ENCODE measurements at places on chromosomes 5 and 9.

DNA sequence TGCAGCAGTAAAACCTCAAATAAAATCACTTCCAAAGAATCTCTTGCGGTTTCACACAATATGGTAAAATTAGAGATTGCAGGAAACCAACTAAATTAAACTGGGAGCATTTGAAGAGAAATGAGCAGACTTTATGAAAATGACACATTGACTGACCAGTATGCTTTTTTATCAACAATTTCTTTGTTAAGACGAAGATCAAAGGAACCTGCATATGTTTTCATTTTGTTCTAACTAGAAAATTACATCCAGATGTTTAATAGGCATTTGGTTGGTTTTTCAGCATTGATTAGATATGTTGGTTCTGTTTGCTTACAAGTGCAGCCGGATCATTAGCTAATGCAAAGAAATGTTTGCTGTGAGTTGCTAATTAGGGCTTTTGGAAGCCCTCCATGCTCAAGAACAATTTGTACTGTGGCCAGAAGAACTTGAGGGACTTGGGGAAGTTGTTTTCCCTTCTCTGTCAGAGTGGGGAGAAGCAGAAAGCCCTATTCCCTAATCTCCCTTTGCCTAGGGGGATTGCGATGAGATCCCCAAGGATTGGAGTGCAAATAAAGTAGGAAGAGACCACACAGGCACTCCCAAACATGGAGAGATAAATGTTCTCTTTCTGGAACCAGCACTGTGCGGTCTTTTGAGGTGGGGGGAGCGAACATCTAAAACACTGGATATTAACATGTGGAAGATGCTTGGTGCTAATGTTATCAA is 4.5 kb upstream of the TLE1 start:
- no peak for DNase-seq

DNA sequence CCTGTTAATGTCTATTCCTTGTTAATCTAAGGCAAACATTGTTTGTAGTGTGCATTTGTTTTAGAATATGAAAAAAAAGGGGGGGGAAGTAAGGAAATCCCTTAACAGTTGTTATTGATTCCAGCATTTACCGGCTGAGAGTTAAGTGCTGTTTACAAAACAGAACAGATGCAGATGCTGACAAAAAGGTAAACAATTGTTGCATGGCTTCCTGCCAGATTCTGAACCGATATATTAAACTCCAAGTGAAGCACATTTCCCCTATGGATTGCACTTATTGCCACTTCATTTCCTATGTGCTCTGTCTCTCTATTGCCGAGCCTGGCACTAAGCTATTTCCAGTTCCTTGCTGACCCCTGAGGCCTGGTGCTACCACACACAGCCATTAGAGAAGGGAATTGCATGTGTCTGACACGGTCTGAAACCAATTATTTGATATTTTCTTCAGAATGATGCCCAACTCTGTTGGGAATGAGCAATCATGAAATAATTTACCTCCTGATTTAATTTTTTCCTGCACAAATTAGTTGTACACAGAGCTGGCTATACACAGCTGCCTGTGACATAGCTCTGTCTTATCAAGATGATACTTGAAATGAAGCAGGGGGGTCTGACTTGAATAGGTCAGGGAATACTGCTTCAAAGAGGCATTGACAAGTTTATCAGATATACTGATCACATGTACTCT is 109.8 kb downstream of the KIAA0825 start:
- DNase-seq = no peak

- no peak for DNase-seq
Measured at GRCh38 chr5:67805666-67806348, 409.7 kb upstream of the PIK3R1 start.

GRCh38 chr5:110510146-110510545 is 216.3 kb downstream of the TMEM232 start:
- no peak for DNase-seq

DNA sequence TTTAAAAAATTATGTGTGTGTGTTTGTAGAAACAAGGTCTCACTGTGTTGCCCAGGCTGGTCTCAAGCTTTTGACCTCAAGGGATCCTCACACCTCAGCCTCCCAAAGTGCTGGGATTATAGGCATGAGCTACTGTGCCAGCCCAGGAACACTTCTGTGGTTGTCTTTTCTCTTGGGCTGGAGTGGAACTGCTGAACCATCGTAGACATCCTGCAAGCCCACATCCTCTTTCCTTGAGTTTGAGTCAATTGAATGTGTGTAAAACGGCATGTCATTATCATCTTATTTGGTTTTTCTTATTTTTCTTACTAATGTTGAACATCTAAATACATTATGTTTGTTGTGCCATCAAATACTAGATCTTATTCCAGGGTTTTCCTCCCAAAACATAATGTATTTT is 40.0 kb downstream of the EHMT1 start:
- no peak for DNase-seq

DNA sequence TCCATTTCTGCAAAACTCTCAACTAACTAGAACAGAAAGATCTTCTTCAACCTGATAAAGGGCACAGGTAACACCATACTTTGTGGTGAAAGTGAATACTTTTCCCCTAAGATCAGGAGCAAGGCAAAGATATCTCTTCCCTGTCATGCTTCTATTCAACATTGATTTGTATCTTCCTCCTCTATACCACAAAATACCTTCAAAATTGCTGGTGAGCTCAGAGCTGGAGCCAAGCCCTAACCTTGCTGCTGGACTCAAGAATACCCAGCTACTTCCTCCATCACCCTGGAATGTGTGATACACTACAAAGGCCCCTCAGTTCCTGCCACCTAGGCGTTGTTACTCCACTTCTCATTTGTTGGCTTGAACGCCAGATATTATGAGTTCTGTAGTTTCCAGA is 499.0 kb downstream of the ACTL7B start:
- DNase-seq = no peak

- no peak for DNase-seq
Measured at GRCh38 chr5:177473443-177474001, at the start of gene DBN1. DBN1 (minus strand) TSS chr5:177473634; CDS start chr5:177473521, 113 bp downstream.

DNA sequence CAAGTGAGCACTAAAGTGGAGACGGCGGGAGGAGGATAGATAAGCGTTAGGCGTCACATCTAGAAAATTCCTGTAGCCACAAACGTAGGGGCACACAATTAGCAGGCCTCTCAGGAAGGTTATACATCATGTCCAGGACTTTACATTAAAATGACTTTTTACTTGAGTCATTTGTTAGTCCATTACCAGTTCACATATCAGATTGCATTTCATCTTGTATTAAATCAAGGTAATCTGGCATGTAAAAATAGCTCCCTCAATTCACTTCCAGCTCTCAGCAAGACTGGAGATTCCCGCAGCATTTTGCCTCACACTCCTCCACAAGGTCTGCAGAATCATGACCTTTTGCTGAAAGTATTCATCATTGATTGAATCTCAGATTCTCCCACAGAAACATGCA is 118.8 kb downstream of the PRDM6 start:
- no peak for DNase-seq

DNA sequence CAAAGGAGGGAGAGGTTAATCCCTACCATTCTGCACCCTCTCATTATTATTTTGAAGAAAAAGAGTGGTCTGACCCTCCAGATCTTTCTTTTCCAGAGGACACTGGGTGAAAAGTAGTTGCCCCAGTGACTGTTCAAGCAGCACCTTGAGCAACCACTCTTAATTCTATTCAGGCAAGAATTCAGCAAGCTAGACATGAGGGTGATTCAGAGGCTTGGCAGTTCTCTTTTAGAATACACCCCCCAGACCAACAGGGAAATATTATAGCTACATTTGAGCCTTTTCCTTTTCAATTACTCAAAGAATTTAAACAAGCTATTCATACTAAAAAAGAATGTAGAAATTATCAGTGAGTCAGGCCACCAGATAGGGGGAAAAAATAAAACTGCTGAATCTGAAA is 178.3 kb downstream of the MRPS30 start:
- no peak for DNase-seq

DNA sequence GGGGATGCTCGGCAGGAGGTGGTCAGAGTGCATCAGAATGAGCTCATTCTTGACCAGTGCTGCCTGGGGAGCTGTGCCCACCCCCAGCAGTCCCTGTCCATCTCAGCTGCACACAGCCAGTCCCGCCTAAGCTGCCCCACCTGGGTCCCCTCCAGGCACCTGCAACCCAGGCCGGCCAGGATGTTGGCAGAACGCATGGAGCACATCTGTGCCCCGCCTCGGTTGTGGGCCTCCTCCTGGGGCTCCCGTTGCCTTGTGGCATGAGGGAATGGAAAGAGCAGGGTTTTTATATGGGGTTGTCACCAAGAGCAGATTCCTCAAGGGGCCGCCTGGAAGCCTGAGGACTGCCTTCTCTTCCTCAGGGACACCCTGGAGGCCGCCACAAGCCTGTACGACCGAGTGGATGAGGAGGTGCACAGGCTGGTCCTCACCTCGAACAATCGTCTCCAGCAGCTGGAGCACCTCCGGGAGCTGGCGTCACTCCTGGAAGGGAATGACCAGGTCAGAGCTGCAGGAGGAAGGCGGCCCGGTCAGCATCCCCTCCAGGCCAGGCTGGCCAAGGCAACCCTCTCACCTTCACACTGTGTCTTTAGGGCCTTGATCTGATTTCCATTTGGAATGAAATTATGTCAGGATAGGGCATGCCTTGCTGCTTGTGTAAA is 34.8 kb upstream of the LRRC14B start:
- DNase-seq = peak; percentile 26

- no peak for DNase-seq
Measured at GRCh38 chr9:78905986-78906755, 609.2 kb downstream of the PSAT1 start.

- no peak for DNase-seq
Measured at GRCh38 chr9:121604242-121604641, 47.2 kb upstream of the DAB2IP start.

DNA sequence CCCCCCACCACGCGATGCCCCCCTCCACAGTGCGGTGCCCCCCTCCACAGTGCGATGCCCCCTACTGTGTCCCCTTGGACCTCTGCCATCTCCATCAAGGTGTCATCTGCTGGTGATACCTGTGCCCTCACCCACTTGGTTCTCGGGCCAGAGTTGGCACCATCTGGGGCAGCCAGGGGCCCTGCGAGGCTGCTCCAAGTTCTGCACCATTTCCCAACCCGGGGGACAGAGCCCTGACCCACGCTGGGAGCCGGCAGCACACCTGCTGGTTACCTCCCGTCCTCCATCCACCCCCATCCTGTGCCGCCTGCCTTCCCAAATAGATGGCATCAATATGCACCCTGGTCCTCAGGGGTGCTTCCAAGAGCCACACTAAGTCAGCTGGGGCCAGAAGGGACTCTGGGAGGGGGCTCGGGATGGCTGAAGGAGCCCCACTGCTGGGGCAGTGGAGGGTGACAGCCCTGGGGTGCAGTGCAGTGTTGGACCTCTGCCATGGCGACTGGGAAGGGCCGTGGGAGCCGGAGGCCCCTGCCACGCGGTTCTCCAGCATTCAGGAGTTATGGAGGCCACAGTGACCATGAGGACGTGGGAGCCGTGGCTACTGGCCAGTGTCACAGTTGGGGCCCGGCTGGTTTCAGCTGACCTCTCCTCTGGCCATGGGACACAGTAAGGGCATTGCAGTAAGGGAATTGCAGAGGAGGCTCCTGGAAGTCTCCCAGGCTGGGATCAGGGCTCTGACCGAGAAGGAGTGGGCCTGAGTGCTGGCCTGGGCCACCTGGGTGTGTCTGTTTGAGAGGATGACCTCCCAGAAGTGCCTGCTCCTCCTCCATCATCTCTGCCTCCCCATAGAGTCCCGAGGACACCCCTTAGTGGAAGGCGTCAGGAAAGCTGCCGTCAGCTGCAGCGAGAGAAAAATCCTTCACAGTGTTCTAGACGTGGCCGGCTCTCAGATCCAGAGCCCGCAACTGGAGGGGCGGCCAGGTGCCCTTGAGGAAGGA is 44.2 kb upstream of the NOTCH1 start:
- no peak for DNase-seq

DNA sequence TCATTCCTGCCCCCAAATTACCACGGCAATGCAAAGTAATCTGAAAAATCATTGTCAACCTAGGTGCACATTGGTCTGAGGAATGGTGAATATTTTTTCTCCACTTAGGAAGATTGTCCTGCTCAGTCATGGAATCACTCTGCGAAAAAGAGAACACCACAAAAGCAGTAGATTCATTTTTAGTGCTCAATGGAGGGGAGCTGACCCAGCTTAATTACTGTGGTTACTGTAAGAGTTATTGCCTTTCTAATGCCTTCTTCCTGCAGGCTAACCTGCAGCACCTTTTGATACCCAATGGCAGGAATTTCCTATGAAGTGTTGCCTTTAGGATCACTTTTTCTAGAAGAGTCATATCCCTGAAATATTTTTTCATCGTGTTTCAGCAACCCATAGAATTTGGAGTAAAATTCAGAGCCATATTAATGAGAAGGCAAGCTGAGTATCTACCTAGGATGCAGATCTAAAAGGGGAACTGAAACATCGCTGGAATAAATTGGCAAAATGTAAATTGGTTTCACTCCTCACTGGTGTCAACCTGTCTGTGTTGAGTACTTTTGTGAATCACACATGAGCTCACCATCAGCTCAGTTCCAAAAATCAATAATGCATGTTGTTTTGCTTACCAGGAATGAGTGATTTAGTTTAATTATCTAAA is 464.5 kb downstream of the CSNK1G3 start:
- DNase-seq = no peak

DNA sequence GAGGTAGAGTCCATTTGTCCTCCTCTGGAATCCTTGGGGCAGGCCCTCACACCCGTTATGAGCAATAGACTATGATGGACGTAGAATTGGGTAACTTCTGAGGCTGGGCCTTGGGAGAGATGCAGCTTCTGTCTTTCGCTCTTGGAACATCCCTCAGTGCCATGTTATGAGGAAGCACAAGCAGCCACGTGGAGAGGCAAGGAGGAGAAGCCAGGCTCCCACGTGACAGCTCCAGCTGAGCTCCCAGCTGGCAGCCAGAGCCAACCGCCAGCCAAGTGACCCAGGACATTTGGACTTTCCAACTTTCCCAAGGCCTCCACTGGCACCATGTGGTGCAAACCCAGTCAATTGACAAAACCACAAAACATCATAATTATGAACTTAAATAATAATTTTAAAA is 43.0 kb upstream of the BOD1 start:
- no peak for DNase-seq

- no peak for DNase-seq
Measured at GRCh38 chr5:179051784-179052183, 8.4 kb upstream of the ZNF354C start.

DNA sequence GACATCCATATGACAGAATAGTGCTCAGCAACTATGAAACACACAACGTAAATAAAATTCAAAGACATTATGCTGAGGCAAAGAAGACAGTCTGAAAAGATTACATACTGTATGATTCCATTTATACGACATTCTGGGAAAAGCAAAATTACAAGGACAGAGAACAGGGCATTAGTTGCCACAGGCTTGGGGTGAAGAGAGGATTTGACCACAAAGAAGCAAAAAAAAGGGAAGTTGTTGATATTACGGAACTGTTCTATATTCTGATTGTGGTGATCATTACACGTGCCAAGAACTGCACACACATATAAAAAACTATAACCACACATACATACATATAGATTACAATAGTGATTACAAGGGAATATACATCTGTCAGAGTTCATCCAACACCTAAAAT is 24.1 kb downstream of the CDK5RAP2 start:
- DNase-seq = no peak

Data from activated CD4-positive, CD25-positive, alpha-beta regulatory T cell treated with anti-CD3 and anti-CD28 coated beads, Interleukin-2, amount 50 U/mL, for 72 hours (primary cell).